NCI-H1417 treated with DMSO at 0.1 percent for 48 hours (cell line): ENCODE measurements at places on chromosomes 5 and 9.

DNA sequence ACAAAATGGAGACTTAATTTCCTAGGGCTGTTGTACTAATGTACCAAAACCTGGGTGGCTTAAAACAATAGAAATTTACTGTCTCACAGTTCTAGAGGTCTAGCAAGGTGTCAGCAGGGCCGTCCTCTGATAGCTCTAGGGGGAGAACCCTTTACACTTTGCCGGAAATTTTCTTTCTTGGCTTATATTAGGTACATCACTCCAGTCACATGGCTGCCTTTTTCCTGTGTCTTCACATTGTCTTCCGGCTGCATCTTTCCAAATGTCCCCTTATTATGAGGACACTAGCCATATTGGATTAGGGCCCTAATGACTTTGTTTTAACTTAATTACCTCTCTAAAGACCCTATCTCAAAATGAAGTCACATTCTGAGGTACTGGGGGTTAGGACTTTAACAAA lies 5.8 kb downstream of the UHRF2 start:
- no peak for DNase-seq

DNA sequence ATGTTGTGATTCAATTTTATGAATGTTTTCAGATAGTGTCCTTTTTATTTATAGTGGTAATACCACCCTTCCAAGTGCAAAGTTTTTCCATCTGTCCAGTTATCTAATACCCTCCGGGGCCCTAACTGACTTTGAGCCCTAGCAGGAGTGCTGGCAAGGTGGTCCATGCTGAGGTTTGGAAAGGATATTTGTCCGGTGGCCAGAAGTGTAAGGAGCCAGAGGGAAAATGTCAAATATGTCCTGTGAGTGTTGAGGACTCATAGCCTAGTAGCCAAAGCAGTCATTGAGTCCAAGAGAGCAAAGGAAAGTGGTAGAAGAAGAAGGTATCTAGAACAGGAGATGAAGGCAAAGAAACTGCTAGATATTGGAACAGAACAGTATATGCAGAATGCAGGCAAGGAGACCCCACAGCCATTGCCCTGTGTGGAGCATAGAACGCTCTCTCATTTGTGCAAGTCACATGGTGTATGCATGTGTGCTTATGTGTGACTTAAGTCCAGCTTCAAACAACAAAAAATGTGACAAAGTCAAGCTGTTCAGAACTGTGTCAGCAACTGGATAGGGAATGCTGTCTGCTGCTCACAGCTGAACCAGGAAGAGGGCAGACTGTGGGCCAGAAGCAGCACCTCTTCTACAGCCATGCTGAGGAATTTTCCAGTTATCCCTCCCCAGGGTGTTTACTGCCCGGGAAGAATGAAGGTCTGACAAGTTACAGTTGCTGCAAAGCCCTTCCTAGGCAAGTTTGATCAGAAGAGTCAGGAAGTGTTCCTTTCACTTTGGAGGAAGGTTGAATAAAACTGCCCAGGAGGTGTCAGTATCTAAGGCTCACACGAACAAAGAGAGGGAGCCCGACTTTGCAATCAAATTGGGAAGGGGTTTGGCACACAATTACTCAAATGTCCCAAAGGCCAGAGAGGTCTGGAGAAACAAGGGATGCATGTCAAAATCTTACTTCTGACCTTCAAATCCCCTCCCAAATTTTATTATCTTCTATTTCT lies 463.3 kb upstream of the DMAC1 start:
- no peak for DNase-seq

DNA sequence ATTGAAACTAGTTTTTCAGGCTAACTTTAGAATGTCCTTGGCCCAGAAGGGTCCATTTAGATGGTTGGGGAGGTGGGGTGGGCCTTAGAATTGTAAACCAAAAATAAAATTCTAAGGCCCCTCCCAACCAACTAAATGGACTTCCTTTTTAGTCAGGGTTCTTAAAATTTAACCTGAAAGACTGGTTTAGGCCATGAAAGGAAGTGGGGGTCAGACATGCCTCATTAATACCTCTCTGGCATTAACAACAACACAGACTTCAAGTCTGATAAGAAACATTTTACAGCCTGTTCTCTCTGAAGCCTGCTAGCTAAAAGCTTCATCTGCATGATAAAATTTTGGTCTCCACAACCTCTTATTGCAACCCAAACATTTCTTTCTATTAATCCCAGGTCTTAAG lies 65.5 kb upstream of the TNC start:
- DNase-seq, result no peak

GRCh38 chr9:133496861-133497842 lies 18.3 kb upstream of the SLC2A6 start:
- DNase-seq, result no peak

- no peak for DNase-seq
These were observed 119.4 kb downstream of the VCAN start for GRCh38 chr5:83590966-83591365.

DNA sequence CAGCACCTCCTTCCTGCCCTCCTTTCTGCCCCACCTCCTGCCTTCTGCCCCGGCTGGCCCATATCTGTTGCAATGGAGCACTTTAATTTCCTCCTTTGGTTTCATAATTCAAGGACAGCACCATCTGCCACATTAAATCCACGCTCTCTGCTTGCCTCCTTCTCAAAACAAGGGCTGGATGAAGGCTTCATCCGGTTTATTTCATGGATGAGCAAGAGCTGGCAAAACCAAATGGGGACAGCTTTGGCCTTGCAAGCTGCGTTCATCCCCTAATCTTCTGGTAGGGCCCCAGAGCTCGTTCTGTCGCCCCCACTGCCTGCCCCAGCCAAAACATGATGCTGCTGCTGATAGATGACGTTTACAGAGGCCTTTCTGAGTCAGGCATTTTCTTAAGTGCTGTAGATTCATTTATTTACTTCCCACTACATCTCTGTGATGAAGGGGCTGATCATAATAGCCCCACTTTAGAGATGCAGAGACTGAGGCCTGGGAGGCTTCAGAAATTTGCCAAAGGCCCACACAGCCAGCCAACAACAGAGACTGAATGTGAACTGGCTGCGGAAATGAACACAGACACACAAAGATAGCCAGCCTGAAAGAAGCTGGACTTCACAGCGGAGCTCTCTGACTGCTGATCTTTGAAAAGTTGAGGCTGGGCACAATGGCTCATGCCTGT lies 115.6 kb upstream of the CPEB4 start:
- no peak for DNase-seq

GRCh38 chr9:22623236-22623635 lies 176.6 kb downstream of the DMRTA1 start:
- no peak for DNase-seq

GRCh38 chr5:52825826-52826225 lies 38.1 kb downstream of the ITGA1 start:
- no peak for DNase-seq

DNA sequence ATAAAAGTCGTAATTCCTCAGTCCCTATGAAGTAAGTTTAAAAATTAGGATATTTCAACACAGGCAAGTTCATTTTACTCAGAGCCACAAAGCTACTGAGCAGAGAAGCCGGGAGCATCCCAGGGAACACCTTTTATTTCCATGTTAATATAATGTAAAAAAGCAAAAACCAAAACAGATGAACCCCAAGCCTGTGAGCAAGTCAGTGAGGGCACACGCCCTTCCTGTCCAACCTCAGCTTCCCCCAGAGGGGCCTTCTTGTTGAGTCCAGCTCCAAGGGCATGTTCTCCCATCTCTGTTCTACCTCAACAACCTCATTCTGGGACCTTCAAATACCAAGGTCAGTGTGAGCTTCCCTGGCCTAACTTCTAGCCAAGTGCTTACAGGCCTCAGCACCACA lies 24.8 kb downstream of the NSUN2 start:
- DNase-seq, result no peak

DNA sequence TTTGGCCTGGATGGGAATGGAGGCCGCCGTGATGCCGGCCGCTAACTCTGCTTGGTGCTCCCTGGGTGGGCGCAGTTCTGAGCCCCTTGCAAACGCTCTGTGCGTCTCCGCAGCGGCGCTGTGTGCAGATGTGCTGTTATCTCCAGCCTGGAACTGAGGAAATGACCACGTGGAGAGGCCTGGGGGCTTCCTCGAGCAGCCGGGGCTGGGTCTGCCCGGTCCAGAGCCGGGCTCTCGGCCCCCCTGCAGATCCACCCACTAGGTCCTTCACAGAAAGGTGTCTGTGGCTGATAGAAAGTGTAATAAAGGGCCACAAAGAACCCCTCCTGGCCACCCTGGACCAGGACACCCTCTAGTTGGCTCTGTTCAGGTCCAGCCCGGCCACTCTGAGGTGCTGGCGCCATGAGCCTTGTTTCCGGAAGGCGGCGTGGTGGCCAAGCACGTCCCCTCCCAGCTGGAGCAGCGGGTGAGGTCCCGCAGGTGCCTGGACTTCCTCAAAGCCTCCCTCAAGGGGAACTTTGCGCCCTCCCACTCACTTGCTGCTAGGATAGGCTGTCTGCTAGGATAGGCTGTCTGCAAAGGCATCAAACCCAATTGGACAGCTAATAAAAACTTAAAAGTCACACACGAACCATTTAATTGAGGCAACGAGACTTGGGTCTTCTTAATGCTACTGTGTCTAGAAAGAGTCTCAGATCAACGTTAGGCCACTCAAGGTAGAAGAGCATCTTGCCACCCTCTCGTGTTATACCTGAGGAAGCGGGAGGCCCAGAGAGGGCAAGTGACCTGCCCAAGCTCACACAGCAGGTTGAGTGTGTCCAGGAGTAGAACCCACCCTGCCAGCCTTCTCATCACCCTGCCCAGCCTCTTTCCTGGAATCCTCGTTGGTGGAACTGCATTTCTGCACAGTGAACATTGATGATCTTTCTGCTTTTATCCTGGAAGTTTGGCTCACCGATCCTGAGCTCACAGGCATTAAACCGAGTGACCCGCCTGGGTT lies 109.3 kb upstream of the FCN2 start:
- DNase-seq, result no peak

- DNase-seq, result no peak
These were observed 1750.6 kb upstream of the CDH9 start for GRCh38 chr5:28788954-28789353.

DNA sequence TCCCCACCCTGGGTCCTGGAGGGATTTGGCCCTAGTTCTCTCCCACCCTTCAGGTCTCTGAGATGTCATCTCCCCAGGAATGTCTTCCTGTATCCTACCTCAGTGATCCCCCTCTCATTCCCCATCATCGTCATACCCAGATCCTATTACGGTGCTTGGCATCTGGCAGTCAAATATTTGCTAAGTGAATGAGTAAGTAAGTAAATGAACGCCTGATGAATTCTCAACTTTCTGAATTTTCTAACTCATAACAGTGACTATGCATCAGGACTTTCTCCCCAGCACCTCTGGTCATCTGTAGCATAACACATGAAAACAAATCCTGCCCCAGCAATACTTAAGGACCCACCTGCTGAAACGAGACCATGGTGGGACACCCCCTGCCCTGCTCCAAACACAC lies 244.2 kb downstream of the EBF1 start:
- DNase-seq, result no peak

DNA sequence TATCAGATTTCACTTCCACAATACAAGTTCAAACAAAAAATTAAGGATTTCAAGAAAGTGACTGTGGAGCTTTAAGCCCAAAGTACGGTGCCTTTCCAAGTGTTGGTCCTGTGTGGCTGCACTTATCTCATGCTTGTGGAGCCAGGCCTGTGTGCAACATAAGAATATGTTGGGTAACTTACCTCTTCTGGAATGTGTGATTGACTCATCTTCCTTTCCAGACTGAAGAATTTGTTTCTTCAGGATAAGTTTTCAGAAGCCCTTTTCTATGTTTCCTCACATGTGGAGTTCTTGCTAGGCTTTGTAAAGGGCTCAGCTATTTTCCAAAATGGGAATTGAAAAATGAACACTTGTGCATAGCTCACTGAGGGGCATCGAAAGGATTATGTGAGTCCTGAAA lies 485.1 kb upstream of the PAPPA start:
- DNase-seq, result no peak

GRCh38 chr5:178372142-178372571 lies 139.6 kb upstream of the PHYKPL start:
- DNase-seq, result no peak

DNA sequence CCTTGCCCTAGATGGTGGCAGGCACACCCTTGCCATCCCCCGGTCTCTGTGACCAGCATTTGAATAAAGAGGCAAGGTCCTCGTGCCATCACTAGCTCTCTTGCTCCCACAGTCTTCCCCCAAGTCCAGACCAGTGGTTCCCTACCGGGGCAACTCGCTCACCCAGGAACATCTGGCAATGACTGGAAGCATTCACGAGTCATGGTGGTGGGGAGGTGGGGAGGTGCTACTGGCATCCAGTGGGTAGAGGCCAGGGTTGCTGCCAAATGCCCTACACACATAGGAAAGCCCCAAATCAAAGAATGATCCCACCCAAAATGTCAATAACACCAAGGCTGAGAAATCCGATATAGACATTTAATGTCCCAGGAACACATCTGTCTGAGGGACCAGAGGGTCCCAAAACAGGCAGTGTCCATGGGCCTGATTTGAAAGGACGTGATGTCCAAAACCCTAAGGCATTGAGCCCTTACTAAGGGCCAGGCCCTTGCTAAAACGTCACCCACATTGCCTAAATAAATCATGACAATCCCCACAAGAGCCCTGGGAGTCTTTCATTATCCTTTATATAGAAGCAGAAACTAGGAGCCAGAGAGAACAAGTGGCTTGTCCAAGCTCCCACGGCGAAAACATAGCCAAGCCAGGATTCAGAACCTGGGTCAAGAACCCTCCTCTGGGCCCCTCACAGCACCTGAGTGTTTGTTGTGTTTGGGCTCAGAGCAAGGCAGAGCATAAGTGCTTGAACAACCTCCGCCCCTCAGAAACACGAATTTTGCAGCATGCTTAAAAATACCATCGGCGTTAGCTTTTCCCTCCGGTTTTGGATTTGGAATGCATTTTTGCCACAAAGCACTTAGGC lies 119.3 kb upstream of the WWC1 start:
- DNase-seq, result no peak

DNA sequence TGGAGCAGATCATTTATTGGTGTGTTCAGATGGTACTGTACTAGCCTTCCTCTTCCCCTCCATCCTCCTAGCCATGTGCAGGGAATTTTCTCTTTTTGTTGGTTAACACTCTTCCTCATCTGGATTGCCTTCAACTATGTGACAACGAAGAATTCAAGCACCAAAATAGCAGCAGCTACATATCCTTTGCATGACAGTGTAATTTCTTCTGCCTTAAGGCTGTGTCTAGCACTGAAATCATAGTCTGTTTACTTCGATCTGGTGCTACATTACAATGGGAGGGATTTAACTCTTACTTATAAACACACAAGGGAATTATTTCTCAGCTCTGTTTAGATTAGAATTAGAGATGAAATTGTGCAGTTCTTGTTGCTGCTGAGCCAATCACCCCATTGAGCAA lies 260.4 kb downstream of the ARL15 start:
- DNase-seq, result no peak

- DNase-seq, result no peak
These were observed 68.5 kb downstream of the LMX1B start for GRCh38 chr9:126682113-126682810.

DNA sequence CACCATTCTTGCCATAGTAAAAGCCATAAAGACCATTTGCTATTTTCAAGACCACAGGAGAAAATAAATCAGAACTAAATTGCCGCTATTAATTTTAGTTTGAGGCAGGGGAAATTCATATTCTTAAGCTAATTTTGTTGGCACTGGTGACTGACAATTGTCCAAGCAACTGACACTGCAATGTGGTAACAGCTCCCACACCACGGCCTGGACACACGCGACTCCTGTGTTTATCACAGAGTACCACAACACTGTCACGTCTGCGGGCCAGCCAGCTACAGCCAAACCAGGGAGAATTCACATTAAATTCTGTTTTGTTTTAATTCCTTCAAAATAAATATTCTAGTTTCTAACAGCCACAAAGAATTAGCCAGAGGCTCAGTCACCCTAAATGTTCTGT lies 481.9 kb downstream of the CTNND2 start:
- DNase-seq, result no peak
